ENCODE measurements at places on chromosomes 11 and 22. TPM values are rescaled to one million over a fixed set of nuclear protein-coding genes. Genes with fewer than 3 reads are reported as not detected.
A peak's percentile ranks its signal among the peaks of the same experiment; 100 is the strongest.

Gene PIM3
- 464 TPM for total RNA-seq

Gene KLHDC7B
- not detected for total RNA-seq

Gene SCGB2A2
- not detected for total RNA-seq

Gene RAC2
- total RNA-seq = 11.2 TPM

Gene RIC8A
- 127 TPM for total RNA-seq

Gene SERPING1
- 0.19 TPM for total RNA-seq

Gene GSTT2
- not detected for total RNA-seq

- DNase-seq = peak; percentile 37
These were observed at the start of gene SYT12 for GRCh38 chr11:67022961-67023956. Gene SYT12 (plus strand): TSS chr11:67023134. CDS start chr11:67030145, 7,011 bp downstream.

DNA sequence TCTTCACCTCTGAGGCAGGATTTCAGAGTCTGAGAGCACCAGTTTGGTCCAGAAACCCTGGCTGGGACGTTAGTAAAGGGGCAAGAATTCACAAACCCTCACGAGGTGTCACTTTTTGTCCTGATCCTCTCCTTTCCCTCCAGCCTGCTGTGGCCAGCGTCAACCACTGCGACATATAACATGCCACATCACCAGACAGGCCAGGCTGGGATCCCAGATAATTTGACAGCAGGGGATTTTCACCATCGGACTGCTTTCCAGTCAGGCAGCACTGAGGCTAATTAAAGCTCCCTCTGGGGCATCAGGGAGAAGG is 36.8 kb upstream of the RBFOX2 start:
- no peak for DNase-seq

DNA sequence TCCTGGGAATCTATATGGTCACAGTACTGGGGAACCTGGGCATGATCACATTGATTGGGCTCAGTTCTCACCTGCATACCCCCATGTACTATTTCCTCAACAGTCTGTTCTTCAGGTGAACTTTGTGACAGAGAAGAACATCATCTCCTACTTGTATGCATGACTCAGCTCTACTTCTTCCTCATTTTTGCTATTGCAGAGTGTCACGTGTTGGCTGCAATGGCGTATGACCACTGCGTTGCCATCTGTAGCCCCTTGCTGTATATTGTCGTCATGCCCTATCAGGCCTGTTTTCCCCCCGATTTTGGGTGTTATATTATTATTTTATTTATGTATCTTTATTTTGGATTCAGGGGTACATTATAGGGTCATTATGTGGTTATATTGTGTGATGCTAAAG is 2.4 kb upstream of the OR8G1 start:
- no peak for DNase-seq

DNA sequence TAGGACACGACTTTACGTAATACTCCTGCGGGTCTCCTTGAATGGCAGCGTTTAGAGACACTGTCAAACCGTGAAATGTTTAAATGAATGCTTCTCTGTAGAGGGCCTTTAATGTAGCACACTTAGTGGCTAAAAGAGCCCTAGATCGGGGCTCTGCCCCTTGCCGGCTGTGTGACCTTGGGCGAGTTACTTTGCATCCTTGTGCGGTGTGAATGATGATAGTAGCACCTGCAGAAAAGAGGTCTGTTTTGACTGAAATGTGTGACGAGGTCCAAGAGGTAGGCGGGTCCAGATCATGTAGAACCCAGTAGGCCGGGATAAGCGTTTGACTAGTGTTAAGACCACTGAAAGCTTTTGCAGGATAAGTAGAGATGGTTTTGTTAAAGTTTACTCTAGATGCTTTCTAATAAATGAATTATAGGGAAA is 866 bp downstream of the MED17 start:
- no peak for DNase-seq

DNA sequence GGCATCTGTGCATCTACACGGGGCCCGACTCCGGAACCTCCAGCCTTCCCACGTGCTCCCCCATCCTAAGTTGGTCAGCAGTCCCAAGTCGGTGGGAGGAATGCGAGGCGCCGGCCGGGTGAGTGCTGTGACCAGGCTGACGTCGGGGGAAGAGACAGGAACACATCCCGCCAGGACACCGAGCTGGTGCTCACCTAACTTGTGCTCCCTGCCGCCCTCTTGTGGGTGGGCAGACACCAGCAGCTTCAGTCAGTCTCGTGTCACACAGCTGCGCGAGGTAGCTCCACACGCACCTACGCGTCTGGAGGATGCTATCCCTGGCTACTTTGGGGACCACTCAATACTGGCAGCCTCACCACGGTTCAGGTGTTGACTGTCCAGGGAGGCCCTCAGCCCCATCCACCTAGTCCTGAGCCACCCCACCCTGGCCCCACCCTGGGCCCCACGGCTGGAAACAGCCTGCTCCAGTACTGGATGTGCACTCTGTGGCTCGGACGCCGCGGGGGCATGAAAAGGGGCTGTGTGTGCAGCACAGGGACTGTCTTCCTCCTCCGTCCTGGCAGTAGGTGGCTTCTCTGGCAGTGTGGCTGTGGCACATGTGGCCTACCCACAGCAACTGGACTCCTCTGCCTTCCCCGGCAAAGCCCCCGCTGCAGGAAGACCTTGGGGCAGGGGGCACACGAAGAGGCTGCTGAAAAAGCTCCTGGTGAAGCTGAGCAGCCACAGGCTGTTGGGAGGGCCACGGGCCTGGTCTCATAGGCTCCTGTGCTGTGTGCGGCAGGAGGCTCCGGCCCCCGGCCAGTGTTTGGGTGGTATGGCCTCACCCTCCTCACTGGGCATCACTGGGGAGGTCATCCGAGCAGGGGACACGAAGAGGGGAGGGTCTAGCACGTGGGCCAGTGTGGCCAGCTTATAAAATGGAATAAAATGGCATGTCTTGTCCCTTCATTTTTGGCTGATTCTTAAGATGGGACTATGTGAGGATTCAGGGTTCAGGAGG is 11.2 kb upstream of the BID start:
- peak; percentile 54 for DNase-seq

DNA sequence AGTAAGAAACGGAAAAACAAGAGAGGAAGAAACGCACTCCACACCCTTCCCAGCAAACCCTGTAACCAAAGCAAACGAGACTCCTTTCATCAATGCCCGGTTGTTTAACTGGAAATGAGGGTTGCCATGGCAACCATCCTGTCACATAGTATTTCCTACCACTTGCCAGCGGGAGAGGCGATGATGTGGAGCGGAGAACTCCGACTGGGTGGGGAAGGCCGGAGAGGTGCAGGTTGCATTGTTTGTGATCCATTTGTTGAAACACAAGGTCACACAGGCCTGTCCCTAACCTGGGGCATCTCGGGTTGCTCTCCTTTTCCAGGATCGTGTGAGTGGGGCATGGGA is 609.9 kb downstream of the BUD13 start:
- DNase-seq = no peak

DNA sequence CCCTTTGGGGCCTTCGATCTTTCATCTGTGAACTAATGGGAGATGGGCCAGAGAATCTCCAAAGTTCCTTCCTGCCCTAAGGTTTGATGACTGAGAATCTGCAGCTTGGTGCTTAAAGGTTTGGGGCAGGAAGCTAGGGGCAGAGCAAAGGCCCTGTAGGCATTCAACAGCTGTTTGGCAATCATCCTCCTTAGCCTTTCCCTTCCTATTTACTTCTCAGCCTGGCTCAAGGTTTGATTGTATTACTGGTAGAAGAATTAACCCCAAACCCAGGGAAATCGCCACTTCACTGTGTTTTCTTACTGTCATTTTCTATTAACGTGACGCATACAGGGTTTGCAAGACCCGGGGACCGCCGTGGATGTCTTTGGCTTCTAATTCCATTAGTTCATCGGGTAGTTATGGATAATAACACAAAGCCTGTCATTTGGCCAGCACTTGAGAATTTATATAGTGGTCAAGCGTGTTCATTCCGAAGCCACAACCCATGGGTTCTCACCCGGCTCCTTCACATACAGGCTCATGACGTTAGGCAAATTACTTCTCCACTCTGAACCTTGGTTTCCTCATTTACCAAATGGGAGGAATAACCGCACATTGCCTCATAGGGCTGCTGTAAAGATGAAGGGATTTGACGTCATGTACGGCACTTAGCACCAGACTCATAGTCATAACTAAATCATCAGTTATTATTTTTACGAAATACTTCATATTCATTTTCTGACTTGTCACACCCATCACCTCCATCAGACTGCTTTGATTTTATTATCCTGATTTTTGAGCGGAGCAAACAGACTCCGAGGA is 158.1 kb downstream of the FBXO7 start:
- DNase-seq = no peak

DNA sequence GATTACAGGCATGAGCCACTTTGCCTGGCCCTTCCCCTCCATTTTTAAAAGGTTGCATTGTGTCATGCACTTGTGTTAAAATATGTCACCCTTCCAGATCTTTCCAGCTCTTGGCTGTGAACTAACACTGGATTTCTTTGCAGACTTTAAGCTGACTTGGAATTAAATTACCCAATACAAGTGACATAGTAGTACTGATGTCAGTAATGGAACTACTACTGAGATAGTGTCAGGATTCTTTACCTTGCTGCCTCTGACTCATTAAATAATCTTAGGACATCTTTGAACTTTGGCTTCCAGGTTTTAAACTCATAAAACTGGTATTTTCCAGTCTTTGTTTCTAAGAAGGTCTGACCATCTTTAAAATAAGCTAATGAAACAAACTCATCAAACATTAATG is 51.8 kb upstream of the OR4B1 start:
- DNase-seq = no peak

DNA sequence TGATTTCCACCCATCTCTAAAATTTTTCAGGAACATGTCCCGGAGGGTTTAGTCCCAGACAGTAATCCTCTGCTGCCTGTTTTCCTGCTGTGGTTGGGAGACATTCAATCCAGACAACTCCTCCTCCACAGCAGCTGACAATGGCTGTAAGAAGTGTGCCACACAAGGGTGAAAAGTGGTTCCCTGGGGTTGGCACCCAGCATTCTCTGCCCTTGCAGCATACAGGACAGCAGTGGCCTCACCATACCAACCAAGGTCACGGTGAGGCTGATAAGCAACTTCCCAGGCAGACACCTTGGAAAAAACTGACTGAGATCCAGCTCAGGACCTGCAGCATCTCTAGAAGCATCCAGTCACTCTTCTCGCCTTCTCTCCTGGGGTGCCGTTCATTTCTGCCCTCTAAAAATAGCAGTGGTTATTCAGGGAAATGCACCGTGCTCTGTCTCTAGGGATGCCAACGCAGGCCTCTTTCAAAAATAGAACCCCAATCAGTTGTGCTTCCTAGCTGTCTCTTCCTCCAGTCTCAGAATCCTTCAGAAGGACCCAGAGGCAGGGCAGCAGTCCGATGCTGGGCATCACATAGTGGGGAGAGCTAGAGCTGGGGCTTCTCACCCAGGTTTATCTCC is 241.0 kb downstream of the TENM4 start:
- no peak for DNase-seq

GRCh38 chr11:115848611-115849010 is 344.4 kb upstream of the CADM1 start:
- DNase-seq = no peak

- DNase-seq = no peak
These were observed 268.8 kb downstream of the DDX10 start for GRCh38 chr11:108933630-108934029.

DNA sequence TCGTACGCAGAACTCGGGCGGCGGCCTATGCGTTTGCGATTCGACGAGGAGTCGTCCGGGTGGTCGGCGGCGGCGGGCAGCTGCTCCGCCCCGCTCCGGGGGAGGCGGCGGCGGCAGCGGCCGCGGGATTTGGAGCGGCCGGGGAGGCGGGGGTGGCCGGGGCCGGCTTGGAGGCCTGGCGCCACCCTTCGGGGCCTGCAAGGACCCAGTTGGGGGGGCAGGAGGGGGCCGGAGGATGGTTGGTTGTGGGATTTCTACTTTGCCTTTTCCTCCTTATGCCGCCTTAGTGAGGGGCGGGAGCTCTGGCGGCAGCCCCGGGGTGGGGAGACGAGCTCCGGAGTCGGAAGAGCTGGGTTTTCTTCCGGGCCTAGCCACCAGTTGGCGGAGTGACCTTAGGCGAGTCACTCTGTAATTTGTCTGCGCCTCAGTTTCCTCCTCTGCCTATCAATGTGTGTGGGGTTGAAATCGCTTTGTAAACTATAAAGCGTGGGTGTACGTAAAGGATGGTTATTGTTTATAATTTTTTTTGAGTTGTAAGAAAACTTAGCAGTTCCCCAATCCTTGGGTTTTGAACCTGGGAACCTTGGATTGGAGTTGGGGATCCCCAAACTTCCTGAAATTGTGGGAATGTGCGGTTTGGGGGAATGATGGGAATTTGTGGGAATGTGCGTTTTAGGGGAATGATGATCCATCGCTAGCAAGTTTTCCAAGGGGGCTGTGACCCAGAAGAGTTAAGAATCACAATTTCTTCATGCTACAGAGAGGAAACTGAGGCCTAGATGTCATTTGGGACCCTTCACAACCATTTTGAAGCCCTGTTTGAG is 679 bp downstream of the TUG1 start:
- peak; percentile 63 for DNase-seq

- DNase-seq = peak; percentile 29
These were observed 29.9 kb downstream of the CWF19L2 start for GRCh38 chr11:107427569-107428180.

- no peak for DNase-seq
These were observed 37.0 kb downstream of the B3GAT1 start for GRCh38 chr11:134374891-134375550.

- no peak for DNase-seq
These were observed 32.3 kb downstream of the ATP6V1E1 start for GRCh38 chr22:17596226-17596625.

GRCh38 chr11:97361812-97362378 is 972.1 kb downstream of the JRKL start:
- DNase-seq = no peak

DNA sequence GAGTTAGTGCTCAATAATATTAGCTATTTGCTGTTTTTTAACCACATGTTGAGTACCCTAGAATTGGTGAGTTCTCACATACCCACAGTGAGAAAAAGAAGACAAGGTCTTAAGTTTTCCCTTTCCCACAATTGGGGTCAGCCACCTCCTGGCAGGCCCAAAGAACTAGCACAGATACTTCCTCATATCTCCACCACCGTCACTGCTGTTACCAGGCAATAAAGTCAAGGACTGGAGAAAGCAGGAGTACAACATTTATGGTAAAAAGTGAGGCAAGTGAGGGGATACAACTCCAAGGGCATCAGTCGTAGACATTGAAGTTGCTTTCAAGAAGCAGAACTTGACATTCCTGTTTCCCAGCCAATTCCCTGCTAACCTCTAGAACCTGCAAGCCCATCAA is 19.6 kb downstream of the ELP4 start:
- no peak for DNase-seq

- no peak for DNase-seq
These were observed 55.8 kb downstream of the UBASH3B start for GRCh38 chr11:122711362-122711761.

- no peak for DNase-seq
These were observed 15.2 kb downstream of the TXN2 start for GRCh38 chr22:36466258-36466657.

DNA sequence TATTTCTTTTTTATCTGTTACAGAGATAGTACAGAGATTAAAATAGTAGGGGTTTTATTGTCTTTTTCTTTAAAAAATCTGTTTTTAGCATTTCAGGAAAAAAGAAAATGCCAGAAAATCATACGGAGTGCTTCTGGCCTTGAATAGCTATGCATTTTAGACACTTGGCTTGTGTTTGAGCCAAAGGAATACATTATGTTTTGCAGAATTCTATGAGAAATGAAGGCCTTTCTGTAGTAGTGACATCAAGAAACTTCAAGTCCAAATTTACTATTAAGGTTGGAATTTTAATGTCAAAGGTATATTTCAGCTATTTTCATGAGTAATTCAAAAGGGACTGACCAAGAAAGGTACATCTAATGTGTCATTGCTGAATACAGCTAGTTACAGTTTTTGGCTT is 56.3 kb upstream of the DDI1 start:
- no peak for DNase-seq
